Ovary (tissue), 10 donors: ENCODE measurements at places on chromosomes 7 and 10. TPM values are rescaled to one million over a fixed set of nuclear protein-coding genes. Genes with fewer than 3 reads are reported as not detected.

ACBD7 gene
- 0.78 TPM for total RNA-seq

SLC26A4 gene
- total RNA-seq = 1.2 TPM

AOC1 gene
- not detected for total RNA-seq

HOXA13 gene
- total RNA-seq = not detected

MYO3A gene
- not detected for total RNA-seq

CHST15 gene
- total RNA-seq = 52.5 TPM

EPHB6 gene
- 24.6 TPM for total RNA-seq

HOXA7 gene
- total RNA-seq = 1.4 TPM

CACNB2 gene
- 49.9 TPM for total RNA-seq

FAM25C gene
- not detected for total RNA-seq

GLCCI1 gene
- total RNA-seq = 12.7 TPM

ESYT2 gene
- total RNA-seq = 95.9 TPM

SPDYE18 gene
- total RNA-seq = 0.53 TPM

OR2A12 gene
- not detected for total RNA-seq

ATRNL1 gene
- 77.8 TPM for total RNA-seq

KCNMA1 gene
- total RNA-seq = 74.5 TPM

ATP6V0A4 gene
- total RNA-seq = not detected

DBF4 gene
- total RNA-seq = 10.5 TPM
